ENCODE measurements at places on chromosomes 1 and 21.

DNA sequence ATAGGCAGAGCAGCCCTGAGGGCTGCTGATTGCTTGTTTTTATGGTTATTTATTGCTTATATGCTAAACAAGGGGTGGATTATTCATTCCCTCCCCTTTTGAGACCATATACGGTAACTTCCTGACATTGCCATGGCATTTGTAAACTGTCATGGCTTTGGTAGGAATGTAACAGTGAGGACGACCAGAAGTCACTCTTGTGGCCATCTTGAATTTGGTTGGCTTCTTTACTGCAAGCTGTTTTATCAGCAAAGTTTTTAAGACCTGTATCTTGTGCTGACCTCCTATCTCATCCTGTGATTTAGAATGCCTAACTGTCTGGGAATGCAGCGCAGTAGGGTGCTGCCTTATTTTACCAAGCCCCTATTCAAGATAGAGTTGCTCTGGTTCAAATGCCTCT lies 531.8 kb upstream of the PRMT6 start:
- DNase-seq, result no peak

DNA sequence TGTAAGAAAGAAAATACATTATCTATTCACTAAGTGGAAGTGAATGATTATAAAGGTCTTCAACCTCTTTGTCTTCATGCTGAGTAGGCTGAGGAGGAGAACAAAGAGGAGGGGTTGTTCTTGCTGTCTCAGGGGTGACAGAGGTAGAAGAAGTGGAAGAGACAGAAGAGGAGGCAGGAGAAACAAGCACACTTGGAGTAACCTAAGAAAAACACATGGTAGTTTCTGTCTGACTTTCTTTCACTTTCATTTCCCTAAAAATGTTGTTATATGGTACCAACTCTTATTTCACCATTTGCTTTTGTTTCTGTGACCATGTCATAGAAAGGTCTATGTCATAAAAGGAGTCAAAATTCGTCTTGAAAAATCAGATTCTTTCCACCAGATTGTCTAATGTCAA lies 696.6 kb upstream of the BRINP3 start:
- no peak for DNase-seq

GRCh38 chr1:48493970-48494769 lies 22.2 kb upstream of the SPATA6 start:
- no peak for DNase-seq

DNA sequence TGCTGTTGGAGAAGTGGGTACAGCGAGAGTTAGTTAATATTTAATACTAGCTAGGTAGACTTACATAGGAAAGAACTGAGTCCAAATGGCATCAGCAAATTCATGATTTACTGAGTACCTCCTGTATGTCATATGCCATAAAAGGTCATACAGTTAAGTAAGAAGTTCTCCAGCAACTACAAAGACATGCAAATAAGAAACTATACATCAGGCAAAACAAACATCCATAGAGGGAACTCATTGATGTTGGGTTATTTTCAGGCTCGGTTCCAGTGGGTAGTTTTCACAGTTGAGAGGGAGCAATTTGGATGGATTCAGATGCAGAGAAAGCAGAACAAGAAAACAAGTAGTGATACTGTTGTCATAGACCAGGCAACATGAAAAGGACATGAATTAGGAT lies 164.9 kb upstream of the L1TD1 start:
- no peak for DNase-seq

Measured in naive thymus-derived CD4-positive, alpha-beta T cell (primary cell).